Erythroblast (primary cell): ENCODE measurements at places on chromosomes 12 and 14.

- DNase-seq = no peak
These were observed 7.4 kb upstream of the SYCP3 start for GRCh38 chr12:101746661-101747060.

GRCh38 chr12:116765271-116765670, 27.2 kb downstream of the RNFT2 start:
- no peak for DNase-seq

DNA sequence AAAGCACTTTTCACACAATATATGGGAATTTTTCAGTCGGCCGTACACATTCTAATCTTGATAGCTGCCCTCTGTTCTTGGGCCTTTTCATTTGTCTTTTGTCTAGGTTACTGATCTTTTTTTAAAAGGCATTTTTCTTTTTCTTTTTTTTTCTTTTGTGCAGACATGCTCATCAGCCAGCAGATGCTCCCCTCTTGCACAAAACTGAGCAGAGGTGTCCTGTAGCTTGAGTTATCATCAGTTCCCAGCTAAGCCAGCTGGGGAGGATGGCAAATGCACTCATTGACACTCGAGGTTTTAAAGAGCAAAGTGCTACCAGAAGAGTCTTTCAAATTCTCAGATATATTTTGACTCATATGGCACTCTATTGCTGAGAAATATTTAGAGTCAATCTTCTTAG, 913.9 kb upstream of the SEL1L start:
- no peak for DNase-seq

DNA sequence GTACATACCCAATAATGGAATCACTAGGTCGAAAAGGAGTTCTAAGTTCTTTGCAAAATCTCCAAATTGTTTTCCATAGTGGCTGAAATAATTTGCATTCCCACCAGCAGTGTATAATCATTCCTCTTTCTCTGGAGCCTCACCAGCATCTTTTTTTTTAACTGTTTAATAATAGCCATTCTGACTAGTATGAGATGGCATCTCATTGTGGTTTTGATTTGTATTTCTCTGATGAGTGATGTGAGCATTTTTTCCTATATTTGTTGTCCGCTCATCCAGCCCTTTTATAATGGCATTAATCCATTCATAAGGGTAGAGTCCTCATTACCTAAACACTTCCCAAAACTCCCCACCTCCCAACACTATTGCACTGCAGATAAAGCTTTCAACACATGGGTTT, 278.3 kb downstream of the SEC23A start:
- no peak for DNase-seq

- DNase-seq = no peak
These were observed 45.4 kb upstream of the BTG1 start for GRCh38 chr12:92191061-92191460.

GRCh38 chr12:19886639-19887064, 447.4 kb downstream of the AEBP2 start:
- DNase-seq = no peak
